ENCODE measurements at places on chromosomes 16 and 17.

DNA sequence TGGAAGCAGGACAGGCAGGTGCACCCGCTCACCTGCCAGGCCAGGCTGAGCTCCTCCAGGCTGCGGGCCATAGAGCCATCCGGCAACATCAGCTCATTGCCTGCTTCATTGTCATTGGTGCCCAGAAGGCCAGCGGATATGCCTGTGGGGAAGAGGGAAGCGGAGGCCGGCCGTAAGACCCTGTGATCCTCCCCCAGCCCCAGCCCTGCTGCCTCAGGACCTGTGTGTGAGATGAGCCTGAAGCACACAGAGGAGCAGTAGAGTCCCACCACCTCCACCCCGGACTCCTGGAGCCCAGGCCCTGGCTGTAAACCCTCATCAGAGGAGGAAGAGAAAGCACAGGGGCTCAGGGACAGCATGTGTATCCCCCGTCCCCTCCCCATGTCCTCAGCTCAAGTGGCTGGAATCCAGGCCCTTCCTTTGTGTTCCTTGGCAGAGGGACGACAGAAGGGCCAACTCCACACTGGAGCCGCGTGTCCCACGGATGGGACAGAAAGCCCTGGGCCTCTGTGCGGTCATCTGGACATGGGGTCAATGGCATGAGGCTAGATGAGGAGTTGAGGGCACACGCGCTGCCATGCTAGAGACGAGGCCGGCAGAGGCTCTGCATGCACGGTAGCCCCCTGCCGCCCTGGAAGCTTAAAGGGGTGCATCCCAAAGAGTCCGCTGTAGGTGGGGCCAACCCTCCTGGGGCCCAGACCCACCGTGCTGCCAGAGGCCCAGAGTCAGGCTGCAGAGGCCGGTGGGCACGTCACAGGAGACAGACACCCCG, 39.1 kb downstream of the RMI2 start:
- no peak for DNase-seq

- no peak for DNase-seq
Measured at GRCh38 chr16:22141767-22142166, 20.5 kb upstream of the SDR42E2 start.

DNA sequence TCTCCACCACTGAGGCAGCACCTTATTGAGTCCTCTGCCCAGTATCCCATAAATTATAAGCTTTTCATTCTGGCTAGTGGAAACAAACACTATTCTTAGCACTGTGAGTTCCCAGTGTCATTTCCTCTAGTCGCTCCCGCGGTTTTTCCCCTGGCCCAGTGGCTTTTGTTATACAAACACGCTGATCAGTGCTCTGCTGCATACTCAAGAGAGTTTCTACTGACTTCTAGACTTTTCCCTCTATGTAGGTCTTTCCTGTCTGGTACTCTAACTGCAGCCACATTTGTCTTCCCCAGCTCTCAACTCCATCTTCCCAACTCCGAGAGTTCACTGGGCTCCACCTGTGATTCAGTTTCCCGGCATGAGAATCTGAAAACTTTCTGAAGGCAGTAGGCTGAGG, 556.6 kb upstream of the SALL1 start:
- no peak for DNase-seq

DNA sequence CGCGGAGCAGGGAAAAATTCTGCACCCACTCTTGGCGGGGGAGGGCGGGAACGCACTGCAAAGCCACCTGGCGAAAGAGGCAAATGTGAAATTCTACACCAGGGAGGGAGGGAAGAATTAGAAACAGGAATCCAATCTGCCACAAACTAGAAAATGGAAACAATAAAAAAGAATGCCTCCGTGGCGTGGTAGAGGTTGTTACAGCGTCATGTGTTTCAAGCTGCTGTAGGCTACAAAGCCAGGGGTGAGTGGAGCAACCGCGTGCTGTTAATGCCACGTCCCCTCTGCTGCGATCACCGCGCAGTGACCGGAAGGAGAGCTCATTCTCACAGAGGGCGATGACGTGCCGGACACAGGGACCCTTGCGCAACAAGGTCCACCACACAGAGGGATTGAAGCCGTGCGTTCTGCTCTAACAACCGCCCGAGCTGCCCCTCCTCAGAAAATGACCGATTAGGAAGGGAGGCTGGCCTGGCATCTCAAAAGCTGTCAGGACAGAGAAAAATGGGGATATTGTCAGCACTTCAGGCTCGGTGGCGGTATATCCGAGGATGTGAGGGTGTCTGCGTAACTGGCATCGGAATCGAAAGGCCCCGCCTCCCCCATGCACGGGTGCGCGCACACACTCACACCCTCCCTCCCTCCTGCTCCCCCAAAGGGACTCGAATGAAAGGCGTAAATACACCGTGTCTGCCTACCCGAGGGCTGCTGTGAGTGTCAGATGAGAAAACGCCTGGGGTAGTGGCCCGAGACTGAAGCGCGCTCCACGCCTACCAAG, 70.8 kb upstream of the TNRC6C start:
- DNase-seq: no peak

DNA sequence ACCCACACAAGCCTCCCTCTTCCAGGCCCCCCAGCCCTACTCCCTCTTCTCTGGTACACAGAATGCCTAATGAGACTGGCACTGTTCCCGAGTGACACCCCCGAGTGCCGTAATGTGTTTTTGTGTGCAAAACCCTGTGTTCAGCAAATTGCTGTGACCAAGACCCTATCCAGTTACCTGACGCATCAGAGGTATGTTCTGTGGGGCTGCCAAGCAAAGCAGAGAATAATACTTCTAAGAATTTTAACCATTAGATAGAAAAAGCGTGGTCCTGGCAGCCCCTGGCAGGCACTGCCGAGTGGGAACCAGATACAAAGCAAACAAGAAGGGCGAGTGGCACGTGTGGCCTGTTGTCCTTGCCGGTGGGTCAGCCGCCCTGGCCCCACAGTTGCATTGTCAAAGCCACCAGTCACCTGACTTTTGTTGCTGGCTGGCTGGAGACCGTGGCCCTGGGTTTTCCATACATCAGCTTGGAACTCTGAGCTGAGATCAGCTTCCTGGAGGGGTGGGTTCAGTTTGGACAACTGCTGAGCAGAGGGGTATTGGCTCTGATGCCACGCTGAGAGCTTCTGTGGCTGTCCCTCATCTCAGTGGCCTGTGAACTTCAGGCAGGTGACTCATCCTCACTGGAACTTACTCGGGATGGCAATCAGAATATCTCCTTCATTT, 69.1 kb upstream of the BRD7 start:
- no peak for DNase-seq

DNA sequence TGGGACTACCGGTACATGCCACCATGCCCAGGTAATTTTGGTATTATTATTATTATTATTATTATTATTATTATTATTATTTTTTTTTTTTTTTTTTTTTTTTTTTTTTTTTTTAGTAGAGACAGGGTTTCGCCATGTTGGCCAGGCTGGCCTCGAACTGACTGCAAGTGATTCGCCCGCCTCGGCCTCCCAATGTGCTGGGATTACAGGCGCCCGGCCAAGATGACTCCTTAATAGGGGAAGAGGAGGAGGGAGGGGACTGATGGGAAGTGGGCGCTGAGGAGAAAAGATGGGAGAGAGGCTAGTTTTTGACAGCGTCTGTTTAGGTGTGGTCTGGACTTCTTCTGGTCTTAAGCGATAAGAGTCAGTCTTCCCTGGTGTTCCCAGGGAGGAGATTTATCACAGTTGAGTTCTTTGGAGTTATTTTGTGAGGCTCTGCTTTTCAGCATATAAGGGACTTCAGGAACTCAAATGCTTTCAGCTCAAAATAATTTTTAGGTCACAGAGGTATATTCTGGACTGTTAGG, 34.4 kb upstream of the SLC5A10 start:
- DNase-seq: no peak

DNA sequence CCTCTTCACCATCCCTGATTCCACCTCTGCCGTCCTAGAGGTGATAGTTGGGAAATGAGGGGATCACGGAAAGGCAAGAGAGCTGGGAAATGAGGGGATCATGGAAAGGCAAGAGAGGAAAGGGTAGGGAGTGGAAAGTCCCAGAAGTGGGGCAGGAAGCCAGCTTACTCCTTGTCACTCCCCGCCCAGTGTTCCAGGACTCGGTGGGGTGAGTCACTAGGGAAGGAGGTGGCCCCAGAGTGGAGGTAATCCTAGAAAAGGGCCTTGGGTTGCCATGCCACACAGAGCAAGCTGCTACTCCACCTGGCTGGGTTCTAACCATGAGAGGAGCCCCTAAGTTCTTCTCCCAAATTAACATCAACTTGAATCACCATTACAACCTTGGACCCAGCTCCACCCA, 14.8 kb downstream of the ALOXE3 start:
- DNase-seq: no peak

- DNase-seq: no peak
Measured at GRCh38 chr17:179781-180380, 1.6 kb downstream of the DOC2B start.

DNA sequence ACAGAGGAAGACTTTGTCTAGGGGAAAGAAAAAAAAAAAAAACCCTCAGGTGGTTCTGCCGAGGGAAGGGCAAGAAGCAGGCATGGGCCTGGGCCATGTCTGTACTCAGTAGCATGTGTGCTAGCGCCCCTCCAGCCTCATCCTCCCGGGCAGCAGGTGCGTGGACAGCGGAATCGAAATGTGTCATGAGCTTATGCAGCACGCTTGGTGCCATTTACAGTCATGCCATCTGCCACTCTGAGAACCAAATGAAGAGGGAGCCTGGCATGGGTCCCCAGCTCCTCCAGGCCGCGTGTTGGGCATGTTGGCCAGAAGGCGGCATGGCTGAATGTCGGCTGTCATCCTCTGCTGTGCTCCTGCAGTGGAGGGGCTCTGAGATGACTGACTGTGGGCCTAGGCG, 31.4 kb downstream of the CRAMP1 start:
- DNase-seq: no peak

DNA sequence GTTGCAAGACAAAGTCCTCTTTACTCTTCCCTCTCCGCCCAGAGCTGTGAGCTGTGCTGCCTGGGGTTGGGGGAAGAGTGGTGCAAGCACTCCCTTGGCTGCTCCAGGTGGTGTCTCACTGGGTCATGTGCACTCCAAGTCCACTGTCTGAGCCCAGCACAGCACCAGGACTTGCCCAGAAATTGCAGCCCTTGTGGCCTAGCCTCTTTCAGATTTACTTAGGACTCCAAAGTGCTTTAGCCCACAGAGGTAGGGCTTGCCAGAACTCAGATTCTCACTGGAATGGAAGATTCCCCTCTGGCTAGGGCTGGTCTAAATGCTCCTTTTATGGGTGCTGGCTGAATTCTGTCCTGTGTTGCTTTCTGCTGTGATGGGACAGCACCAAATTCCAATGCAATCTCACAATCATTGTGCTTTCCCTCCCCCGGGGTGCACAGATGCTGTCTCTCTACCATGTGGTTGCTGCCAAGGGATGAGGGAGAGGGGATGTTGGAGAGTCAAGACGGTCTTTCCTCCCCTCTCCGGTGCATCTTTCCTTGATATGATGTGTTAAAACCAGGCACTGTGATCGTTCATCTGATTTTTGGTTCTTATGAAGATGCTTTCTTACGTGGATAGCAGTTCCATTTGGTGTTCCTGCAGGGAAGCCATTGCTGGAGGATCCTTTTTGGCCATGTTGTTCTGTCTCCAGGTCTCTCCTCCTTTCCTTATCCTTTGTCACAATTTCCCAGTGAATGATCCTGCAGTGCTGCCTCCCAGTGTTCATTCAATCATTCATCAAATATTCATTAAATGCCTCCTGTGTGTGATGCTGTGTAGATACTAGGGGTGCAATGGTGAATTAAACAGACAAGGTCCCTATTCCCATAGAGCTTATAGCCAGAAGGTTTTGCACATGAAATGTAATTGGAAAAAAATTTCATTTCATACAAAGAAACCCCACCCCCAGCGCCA, 216.3 kb downstream of the SPECC1 start:
- DNase-seq: no peak

DNA sequence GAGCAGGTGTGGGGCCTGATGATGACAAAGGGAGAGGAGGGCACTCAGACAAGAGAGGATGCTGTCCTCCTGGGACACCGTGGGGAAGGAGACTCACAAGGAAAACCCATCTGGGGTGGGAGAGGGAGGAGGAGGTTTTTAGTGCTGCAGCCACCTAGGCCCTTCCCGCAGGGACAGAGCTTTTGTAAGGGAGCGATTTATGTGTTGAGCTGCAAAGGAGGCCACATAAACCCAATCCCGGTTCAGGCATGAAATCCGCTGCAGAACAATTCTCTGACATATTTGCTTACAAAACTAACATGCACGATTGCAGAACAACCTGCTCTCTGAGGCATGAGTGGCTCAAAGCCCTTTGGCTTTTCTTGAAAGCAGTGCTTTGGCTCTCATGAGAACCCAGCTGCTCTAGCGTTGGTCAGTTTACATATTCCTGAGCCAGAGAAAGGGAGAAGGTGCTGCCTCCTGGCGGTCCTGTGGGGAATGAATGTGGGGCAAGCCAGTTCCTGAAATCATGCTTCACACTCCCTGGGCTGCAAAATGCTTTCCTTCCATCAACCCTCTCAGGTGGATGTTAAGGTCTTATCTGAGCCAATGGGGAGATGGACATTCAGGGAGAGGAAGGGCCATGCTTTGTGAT, 122.4 kb upstream of the NLRP1 start:
- no peak for DNase-seq

All from cortex of kidney (tissue), 1 donor.